ENCODE measurements at places on chromosomes 2 and 18.

GRCh38 chr2:235950473-235950809 is 217.7 kb downstream of the GBX2 start:
- no peak for DNase-seq

- no peak for DNase-seq
Observed at GRCh38 chr2:19607400-19607799, 249.0 kb upstream of the OSR1 start.

DNA sequence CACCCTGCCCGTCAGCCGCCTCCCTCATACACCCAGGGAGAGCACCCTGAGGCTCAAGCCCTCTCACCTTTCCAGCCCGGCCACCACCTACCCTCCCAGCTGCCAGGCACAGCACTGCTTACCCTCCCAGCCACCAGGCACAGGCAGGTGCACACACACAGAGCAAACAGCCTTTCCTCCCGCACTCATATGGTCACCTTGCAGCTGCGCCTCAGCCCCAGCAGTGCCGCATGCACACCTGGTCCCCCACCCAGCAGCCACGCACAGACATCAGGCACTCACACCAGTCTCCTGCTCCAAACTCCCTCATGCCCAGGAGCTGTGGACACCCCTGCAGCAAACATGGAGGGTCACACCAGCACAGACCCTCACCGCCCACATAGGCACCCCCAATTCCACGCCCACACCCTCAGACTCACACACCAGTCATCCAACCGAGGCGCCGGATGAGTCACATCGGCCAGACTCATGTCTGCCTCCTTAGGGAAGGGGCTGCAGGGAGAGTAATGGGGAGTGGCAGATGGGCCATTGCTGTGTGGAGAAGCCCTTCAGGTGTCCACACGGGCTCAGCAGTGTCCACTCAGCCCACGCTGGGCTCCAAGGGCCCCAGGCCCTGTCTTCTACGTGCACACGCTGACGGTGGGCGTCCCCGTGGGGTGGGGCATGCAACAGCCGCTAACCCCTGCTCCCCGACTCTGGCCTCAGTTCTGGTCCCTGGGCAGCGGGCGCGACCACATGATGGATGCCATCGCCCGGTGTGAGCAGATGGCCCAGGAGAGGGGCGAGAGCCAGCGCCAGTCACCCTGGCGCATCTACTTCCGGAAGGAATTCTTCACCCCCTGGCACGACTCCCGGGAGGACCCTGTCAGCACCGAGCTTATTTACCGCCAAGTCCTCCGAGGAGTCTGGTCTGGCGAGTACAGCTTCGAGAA is 22.3 kb upstream of the GPR17 start:
- no peak for DNase-seq

DNA sequence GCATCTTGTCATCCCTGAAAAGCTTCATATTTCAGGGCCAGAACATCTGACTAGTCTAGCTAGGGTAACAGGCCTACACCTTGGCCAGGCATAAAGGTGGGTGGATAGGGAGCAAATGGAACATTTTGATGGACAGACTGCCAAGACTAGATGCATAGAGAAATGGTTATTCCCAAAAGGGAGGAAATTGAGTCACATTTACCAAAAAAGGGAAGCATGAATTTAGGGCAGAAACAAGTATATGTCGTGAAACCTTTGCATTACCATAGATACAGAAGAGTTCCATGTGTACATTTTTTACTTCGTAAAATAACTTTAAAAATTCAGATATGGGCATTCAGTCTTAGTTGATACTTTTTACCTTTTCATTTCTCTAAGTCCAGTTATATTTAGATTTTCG is 101.3 kb upstream of the ZEB2 start:
- no peak for DNase-seq
